ENCODE measurements at places on chromosomes 16 and 17.
A peak's percentile ranks its signal among the peaks of the same experiment; 100 is the strongest.

GRCh38 chr17:62892061-62892675 lies 73.9 kb upstream of the TANC2 start:
- no peaks in the 10 kb centered on the region for H3K36me3 ChIP-seq
- H3K27me3 ChIP-seq = no peaks in the 10 kb centered on the region
- H3K27ac ChIP-seq = no peak overlapping the region
- H3K4me1 ChIP-seq = peaks cover 23% of the 10 kb centered on the region

GRCh38 chr16:25092441-25092840 lies 19.1 kb upstream of the LCMT1 start:
- H3K27ac ChIP-seq = no peak overlapping the region
- H3K36me3 ChIP-seq = no peaks in the 10 kb centered on the region
- DNase-seq = peak; percentile 6
- peaks cover 27% of the 10 kb centered on the region for H3K4me1 ChIP-seq
- H3K27me3 ChIP-seq = no peaks in the 10 kb centered on the region
- H3K4me3 ChIP-seq = no peak overlapping the region

DNA sequence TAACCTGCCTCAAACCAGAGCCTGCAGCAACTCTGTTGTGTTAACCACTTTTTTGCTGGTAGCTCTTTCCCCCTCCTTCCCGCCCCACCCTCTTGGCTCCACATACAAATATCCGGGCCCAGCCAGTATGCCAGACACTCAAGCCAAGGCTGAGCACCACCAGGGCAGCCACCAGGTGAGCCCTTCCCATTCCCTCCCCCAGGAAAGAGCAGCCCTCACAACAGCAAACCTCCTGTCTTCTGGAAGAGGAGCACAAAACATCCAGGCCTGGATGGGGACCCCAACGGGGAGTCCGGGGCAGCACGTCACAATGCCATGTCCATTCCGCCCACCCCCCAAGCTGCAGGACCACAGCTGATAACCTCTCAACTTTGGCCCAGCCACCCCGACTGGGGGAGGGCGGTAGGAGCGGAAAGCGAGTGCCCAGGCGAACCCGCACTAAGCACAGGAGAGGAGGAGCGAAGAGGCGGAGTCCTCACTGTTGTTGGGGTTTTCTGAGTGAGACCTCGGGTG lies 757 bp downstream of the ORMDL3 start:
- peak overlapping the region; percentile 66 for H3K4me3 ChIP-seq
- no peaks in the 10 kb centered on the region for H3K27me3 ChIP-seq
- peaks cover 15% of the 10 kb centered on the region for H3K36me3 ChIP-seq
- peak; percentile 60 for DNase-seq

- H3K27ac ChIP-seq = no peak overlapping the region
- no peaks in the 10 kb centered on the region for H3K4me1 ChIP-seq
- no peak overlapping the region for H3K4me3 ChIP-seq
- no peak for DNase-seq
- no peaks in the 10 kb centered on the region for H3K27me3 ChIP-seq
- peaks cover 90% of the 10 kb centered on the region for H3K36me3 ChIP-seq
These were observed 12.1 kb downstream of the NFE2L1 start for GRCh38 chr17:48060249-48060648.

DNA sequence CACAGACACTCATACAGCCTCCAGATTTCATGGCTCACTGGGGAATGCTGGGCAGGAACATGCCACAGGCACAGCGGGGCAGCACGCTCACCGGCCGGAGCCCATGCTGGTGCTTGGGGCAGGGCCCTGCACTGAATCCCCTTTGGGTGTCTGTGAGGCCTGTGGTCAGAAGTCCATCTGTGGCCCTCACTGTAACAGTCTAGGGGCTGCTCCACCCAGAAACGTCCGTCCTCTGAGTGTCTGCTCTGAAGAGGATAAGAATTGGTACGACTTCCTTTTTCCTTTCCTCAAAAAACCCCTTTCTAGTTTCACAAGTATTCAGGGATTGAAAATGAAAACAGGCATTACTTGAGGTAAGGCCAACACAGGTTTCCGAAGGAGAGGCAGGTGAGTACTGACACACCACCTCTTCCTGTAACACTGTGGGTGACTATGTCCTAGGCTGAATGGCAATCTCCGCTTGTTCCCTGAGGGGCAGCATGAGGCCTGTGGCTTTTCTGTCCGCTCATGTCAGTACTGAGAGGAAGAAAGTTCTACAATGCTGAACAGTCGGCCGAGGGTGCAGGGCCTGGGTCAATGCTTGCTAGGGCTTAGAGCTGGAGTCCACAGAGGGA lies 42.5 kb downstream of the TMEM11 start:
- no peaks in the 10 kb centered on the region for H3K4me1 ChIP-seq
- no peak for DNase-seq
- H3K4me3 ChIP-seq = no peak overlapping the region
- H3K27me3 ChIP-seq = no peaks in the 10 kb centered on the region
- no peak overlapping the region for H3K27ac ChIP-seq

DNA sequence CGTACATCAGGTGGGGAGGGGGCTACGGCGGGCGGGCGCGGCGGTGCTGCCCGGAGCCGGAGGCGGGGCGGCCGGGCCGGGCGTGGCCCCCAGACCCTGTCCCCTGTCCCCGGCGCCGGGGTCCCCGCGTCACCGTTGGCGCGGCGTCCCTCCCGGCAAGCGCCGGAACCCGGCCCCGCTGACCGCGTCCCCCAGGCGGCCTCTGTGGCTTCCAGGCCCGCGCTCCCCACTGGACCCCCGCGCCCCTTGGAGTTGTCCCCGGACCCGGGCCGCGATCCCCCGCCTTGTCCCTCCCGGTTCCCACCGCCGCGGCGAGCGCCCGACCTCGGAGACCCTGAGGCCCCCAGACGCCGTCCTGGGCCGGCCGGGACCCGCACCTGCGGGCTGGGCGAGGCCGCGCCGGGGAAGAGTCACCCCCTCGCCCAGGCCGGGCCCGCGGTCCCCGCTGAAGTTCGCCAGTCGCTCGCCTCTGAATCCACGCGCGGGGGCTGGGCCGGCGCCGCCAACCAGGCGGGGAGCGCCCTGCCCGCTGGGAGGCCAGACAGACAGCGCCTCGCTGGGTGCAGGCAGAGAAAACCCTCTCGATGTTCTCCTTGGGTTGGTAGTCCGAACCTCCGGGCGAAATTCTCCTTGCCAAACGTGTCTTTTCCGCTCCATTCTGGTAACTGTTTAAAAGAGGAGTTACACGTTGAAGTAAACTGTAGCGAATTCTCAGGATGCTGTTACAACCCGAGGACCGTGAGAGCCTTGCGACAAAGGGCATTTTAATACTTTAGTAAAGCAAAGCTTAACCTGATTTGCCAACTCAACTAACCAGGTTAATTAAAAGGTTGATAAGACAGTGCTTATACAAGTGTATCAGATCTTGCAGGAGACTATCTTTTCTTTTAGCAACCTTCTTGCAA lies 761 bp downstream of the GAN start:
- no peaks in the 10 kb centered on the region for H3K27me3 ChIP-seq
- H3K4me3 ChIP-seq = peak overlapping the region; percentile 95
- H3K4me1 ChIP-seq = peaks cover 19% of the 10 kb centered on the region

DNA sequence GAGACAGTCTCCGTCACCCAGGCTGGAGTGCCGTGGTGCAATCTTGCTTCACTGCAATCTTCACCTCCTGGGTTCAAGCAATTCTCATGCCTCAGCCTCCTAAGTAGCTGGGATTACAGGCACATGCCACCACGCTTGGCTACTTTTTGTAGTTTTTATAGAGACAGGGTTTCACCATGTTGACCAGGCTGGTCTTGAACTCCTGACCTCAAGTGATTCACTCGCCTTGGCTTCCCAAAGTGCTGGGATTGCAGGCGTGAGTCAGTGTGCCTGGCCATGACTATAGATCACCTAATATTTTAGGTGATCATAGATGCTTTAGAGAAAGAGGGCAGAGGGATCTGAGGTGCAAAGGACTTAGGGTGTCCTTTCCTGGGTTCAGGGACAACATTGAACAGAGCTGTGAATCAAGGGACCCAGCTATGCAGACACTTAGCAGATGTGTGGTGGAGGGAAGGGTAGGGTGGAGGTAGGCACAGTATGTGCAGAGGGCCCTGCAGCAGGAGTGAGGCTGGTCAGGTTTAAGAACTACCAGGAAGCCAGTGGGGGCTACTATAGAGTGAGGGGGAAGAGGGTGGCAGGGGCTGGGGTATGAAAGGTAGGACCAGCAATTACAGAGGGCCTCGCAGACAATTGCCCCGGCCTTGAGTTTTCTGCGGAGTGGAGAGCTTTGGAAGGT lies 116.5 kb downstream of the CMIP start:
- H3K27ac ChIP-seq = no peak overlapping the region
- no peaks in the 10 kb centered on the region for H3K36me3 ChIP-seq
- peaks cover 16% of the 10 kb centered on the region for H3K4me1 ChIP-seq
- H3K27me3 ChIP-seq = no peaks in the 10 kb centered on the region
- no peak for DNase-seq

GRCh38 chr17:32992321-32993033 lies 830 bp downstream of the SPACA3 start:
- H3K27me3 ChIP-seq = peaks cover 4% of the 10 kb centered on the region
- no peak overlapping the region for H3K27ac ChIP-seq
- H3K36me3 ChIP-seq = no peaks in the 10 kb centered on the region
- H3K4me3 ChIP-seq = no peak overlapping the region
- H3K4me1 ChIP-seq = peaks cover 5% of the 10 kb centered on the region

- no peak for DNase-seq
- H3K4me1 ChIP-seq = no peaks in the 10 kb centered on the region
- no peaks in the 10 kb centered on the region for H3K27me3 ChIP-seq
- H3K4me3 ChIP-seq = no peak overlapping the region
- peaks cover 22% of the 10 kb centered on the region for H3K36me3 ChIP-seq
- H3K27ac ChIP-seq = no peak overlapping the region
These were observed 55.0 kb upstream of the MRC2 start for GRCh38 chr17:62572488-62572887.

GRCh38 chr16:48611329-48612137 lies 1.6 kb upstream of the N4BP1 start:
- peak; percentile 70 for DNase-seq
- H3K27me3 ChIP-seq = no peaks in the 10 kb centered on the region
- peaks cover 51% of the 10 kb centered on the region for H3K4me1 ChIP-seq
- peak overlapping the region; percentile 2 for H3K4me3 ChIP-seq
- H3K36me3 ChIP-seq = peaks cover 2% of the 10 kb centered on the region

- H3K36me3 ChIP-seq = no peaks in the 10 kb centered on the region
- no peak for DNase-seq
- H3K4me1 ChIP-seq = peaks cover 27% of the 10 kb centered on the region
- H3K4me3 ChIP-seq = no peak overlapping the region
- H3K27me3 ChIP-seq = no peaks in the 10 kb centered on the region
These were observed 187.5 kb upstream of the SDK2 start for GRCh38 chr17:73831699-73832098.

DNA sequence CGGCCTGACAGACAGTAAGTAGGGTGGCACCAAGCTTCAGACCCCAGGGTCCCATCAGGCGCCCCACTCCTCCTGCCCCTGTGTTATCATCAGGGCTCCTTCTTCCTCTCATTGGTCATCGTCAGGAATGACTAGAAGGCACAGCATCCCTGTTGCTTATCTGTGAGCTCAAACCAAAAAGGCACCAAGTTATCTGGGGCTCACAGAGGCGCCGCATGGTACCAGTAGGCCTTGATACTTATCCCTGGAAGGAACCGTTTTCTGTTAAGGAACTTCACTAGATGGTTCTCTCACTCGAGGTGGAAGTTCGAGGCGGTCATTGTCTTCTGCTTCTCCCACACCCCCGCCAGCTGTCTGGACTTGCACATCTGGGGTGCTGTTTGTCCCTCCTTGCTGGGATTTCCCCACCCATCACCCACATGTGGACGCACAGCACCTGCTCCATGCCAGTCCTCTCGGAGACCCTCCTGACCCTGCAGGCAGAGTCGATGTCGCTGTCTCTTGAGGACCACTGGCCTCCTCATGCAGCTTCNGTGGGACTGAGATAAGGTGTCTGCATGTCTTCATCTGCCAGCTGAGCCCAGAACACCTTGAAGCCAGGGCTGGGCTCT lies 52.1 kb downstream of the METRNL start:
- H3K27me3 ChIP-seq = no peaks in the 10 kb centered on the region
- H3K4me3 ChIP-seq = no peak overlapping the region
- DNase-seq = peak; percentile 37
- H3K4me1 ChIP-seq = peaks cover 6% of the 10 kb centered on the region
- H3K36me3 ChIP-seq = no peaks in the 10 kb centered on the region

Data from common myeloid progenitor, CD34-positive (primary cell).